NCI-H526 treated with DMSO at 0.1 percent for 48 hours (cell line): ENCODE measurements at places on chromosomes 7 and 10.

DNA sequence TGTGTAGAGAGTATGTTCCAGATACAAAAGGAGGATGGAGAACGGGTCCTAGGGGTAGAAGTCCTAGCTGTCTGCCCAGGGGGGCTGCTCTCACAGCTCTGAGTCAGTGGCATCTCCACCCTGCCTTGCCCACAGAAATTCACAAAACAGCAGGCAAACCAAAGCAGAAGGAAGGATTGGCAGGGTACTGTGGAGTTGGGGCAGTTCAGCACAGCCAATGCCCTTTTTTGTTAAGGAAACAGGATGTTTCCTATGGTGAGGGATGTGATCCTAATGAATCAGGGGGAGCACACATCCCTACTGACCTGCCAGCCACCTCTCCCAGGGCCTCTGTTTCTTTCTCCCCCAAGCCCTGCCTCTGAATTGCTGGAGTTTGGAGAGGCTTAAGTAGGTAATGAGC lies 457.6 kb downstream of the PLXNA4 start:
- DNase-seq = no peak

GRCh38 chr10:101775273-101776160 lies at the start of gene FGF8:
TSS of gene FGF8 (minus strand) at chr10:101776114. CDS start at chr10:101775900, 214 bp downstream.
- no peak for DNase-seq

DNA sequence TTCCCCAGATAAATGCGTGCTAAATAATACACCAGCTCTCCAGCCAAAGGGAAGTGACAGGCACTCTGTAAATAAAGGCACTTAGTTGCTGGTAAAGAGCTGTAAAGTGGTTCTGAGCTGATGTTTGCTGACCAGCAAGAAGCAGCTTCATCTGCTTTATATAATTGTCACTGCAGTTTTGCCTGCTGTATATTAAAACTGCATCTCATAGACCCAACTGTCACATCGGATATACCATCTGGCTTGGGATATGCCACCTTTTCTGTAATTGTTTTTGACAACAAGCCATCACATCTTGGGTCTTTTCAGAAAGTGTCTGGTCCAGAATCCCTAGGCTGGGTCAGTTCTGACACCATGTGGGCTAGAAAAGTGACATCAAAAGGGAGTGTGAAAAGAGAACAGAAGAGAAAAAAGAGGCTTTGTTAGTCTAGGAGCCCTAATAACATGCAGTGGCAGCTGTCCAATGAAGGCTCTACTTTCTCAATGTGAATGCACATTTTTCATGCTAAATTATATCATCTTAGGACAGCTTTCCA lies 697.6 kb downstream of the KCNMA1 start:
- no peak for DNase-seq

- DNase-seq = no peak
Measured at GRCh38 chr10:102185811-102186527, 33.8 kb downstream of the NOLC1 start.

DNA sequence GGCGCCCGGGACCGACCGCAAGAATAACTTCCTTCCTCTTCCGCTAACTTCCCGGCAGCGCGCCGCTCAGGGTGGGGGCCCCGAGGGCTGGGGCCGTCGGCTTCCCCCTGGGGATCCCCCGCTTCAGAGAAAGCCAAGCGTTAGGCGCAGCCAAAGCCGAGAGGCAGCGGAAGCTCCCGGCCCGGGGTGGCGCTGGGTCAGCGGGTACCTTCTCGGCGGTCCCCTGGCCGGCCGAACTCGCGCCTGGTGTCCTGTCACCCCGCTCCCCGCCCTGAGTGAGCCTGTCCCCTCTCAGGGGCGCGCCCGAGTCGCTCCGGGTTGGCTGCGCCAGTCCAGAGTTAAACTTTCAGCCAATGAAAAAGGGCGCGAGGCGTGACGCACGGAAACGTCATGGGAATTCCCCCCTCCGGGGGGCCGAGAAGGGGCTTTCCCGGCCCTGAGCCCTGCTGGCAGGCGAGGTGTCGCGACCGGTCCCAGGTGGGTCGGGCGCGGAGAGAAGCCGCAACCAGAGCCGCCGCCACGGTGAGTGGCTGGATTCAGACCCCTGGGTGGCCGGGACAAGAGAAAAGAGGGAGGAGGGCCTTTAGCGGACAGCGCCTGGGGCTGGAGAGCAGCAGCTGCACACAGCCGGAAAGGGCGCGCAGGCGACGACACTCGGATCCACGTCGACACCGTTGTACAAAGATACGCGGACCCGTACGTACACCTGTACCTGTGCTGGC lies 1.3 kb upstream of the NFKB2 start:
- DNase-seq = peak; percentile 55

DNA sequence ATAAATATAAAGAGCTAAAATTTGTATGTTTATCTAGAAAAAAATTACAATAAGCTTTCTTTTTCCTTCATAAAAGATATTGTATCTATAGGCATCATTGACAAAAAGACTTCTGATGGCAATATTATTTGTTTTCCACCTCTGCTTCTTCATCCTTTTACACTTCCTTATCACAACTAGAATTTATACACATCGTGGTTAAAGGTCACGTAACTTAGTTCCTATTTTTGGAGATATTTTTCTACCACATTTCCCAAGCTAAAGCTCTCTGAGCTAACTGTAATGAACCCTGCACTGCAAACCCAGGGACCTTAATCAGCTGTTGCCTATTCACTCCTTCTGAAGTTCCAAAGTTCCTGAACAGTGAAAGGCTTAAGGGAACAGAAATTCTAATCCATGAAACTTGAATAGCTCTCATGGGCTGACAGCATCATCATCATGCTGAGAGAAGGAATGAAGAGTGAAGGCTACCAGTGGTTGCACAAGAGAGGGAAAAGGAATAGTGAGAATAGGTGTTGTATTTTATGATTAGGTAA lies 106.1 kb upstream of the SLC13A1 start:
- no peak for DNase-seq

- DNase-seq = no peak
Measured at GRCh38 chr10:14566498-14566897, 208.2 kb downstream of the FAM107B start.

DNA sequence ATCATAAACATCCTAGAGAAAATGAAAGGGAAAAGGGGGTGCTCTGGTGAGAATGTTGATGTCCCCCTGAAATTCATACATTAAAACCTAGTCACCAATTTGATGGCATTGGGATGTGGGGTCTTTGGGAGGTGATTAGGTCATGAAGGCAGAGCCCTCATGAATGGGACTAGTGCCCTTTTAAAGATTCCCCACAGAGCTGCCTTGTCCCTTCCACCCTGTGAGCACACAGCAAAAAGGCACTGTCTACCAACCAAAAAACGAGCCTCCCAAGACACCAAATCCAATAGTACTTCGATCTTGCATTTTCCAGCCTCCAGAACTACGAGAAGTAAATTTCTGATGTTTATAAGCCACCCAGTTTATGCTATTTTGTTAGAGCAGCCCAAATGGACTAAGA lies 47.6 kb downstream of the OSBPL3 start:
- DNase-seq = no peak

DNA sequence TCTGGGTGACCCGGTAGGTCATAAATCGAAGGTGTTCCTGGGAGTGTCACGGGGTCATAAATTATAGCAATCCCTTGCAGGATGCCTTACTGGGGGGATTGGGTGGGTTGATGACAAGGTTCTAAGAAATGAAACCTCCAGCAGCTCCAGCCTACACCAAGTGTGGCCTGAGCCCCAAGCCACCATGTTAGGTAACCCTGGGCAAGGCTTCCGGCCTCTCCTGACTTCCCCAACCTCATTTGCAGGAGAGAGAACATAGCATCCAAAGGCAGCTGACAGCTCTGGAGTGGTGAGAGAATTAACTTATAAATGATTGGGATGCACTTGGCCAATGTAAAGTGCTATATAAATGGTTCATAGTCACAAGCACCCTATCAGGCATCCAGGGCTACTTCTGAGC lies 52.8 kb upstream of the TMEM273 start:
- DNase-seq = no peak

GRCh38 chr10:87685832-87686574 lies 26.3 kb downstream of the PAPSS2 start:
- DNase-seq = no peak

DNA sequence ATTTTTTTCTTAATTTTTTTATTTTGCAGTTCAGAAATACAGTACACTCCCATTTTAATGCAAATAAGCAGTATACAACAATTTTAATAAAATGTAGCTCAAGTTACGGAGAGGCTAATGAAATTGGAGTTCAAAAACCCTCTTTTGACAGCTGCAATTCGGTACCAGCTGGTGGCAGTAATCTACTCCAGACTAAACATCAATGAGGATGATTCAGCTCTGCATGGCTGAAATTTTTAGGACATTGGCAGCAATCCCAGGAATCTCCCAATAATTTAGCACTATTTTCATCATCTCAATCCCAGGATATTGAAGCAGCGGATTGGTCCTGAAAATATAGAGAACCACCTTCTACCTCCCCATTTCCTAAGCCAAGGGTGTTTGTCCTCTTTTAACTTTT lies 278.8 kb downstream of the CACNA2D1 start:
- no peak for DNase-seq

- DNase-seq = no peak
Measured at GRCh38 chr7:80002865-80003264, 131.8 kb upstream of the GNAI1 start.

- DNase-seq = no peak
Measured at GRCh38 chr7:24378871-24379616, 95.1 kb downstream of the NPY start.

DNA sequence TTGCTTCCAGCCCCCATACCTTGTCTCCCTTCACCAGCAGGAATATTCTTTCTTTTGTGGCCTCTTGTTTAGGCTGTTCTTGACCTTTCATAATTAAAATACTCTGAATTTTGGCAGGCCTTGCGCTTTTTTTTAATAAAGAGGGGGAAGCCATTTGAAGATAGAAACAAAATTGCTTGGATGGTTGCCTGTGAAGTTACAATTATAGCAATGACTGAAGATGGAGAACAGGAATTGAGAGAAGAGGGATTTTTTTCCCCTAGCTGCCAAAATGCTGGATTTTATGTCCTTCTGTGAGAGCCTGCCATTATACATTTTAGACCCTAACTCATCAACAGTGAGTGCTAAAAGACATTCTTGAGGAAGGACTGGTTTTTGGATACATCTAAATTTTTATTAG lies 24.8 kb downstream of the FGFBP3 start:
- no peak for DNase-seq

DNA sequence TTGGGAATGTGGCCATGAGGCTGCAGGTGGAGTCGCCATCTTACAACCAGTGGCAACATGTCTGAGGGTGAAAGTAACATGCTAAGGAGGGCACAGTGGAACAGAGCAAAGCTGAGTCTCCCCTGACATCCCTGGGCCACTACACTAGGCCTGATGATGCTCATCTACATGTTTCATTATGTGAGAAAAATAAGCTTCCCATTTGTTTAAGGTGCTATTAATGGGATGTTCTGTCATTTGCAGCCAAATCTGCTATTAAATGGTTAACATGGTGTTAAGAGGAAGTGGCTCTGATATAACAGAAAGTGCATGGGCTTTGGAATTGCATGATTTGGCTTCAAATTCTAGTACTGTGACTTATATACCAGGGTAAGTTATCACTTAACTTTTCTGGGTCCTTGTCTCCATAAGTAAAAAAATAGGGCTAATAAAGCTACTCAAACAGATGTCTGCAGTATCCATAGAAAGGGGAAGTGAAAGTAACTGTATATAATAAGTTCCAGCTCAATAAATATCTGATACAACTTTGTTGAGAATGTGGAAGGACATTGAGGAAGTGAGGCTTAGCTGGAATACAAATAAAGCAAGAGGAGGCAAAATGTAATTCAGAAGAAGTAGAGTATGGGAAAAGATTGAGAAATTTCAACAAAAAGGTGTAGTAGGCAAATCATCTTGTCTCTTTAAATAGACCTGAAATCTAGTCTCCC lies 158.9 kb downstream of the RTKN2 start:
- no peak for DNase-seq

DNA sequence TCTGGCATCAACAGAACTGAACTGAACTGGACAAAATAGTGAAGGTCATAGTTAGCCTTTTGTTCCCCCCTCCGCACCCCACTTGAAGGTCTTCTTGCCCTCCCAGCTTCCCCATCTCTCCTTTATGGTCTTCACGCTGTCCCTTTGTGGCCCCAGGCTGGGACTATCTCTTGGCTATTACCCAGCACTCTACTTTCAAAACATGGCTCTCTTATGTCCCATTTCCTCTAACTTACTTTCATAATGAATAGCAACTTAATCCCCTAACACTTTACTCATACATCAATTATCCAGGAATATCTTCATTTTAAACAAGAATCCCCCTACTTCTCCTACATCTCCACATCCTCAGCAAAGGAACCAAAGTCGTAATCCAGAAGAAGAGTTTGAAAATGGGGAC lies 135.3 kb upstream of the ITGB1 start:
- no peak for DNase-seq

GRCh38 chr10:77428691-77429395 lies 208.8 kb downstream of the KCNMA1 start:
- DNase-seq = no peak

- no peak for DNase-seq
Measured at GRCh38 chr10:62643606-62644587, 160.6 kb upstream of the ADO start.

GRCh38 chr10:30639946-30640786 lies 10.6 kb upstream of the LYZL2 start:
- DNase-seq = peak; percentile 3
